NCI-H1417 treated with DMSO at 0.1 percent for 48 hours (cell line): ENCODE measurements at places on chromosomes 1 and 21.

DNA sequence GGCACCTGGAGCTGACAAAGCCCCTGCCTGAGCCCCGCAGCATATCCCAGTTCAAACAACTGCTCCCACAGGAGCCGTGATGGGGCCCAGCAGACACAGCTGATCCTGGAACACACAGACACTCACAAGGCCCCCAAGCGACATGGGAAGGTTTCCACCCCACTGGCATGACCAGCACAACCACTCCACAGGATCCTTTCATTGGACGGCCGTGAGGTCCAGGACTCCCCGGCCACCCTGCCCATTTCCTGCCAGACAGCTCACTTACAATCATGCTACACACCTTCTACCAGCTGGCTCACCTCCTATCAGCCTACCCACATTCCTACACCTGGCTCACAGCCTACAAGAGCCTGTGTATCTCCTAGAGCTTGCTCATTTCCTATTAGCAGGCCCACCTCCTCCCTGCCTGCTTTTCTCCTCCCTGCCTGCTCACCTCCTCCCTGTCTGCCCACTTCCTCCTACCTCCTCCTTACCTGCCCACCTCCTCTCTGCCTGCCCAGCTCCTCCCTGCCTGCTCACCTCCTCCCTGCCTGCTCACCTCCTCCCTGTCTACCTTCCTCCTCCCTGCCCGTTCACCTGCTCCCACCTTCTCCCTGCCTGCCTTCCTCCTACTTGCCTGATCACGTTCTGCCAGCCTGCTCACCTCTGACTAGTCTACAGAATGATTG, 73.9 kb downstream of the MATN1 start:
- no peak for DNase-seq

GRCh38 chr21:34181431-34182039, 108.2 kb downstream of the MRPS6 start:
- no peak for DNase-seq

- no peak for DNase-seq
These were observed 15.5 kb downstream of the WNT2B start for GRCh38 chr1:112524251-112524650.

DNA sequence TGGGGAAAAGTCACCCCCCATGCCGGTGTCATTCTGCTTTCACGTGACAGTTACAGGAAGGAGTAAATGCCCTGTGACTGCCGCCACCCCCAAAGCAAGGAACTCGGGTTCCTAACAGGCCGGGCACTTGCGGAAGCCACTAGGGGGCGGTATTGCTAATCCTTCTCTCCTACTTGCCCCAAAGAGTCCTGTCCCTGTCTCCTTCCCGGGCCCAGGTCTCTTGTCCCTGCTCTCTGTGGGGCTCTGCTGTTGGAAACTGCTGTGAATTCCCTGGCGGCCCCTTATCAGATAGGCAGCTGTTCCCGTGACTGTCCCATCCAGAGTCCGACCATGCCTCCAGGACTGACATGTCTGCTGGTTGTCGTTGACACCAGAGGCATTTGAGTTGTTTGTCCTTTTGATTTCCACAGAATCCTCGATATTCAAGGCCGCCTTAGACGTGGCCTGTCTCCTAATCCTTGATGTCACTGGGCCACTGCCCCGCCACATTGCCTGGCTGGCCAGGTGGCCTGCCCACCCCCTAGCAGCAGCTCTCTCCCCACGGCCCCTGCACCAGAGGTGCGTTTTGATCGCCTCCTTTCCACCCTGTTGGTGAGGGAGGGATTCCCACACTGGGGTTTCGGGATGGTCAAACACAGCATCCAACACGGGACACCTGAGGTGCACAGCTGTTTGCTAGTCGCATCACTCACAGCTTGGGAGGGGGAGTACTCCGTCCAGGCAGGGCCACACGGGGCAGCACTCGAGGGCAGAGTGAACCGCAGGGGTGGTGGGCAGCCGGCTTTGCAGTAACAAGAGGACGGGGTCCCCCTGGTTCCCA, 37.3 kb downstream of the CHAF1B start:
- no peak for DNase-seq

DNA sequence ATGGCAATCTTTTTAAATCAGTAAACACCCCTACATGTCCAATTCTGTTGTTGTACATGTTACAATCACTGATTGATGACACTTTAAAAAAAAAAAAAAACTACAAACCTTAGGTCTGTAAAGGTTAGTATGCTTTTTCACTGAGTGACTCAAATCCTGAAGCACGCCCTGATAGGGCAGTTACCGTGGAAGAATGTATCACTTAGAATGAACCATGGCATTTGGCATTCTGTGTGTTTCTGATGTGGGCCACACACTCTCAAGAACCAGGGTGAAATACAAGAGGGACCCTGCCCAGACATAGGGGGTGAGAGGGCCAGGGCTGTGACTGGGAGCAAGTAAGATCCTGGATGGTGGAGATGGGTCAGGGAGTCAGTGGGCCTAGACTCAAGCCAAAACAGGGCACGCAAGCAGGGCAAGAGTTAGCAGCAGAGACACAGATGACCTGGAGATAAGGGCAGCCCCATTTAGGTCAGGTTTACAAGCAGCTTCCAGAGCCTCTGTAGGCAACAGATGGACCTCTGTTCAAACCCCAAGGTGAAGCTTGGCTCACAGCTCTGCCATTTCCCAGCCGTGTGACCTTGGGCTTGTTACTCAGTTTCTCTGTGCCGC, 47.6 kb upstream of the DMRTB1 start:
- DNase-seq, result no peak

- DNase-seq, result no peak
These were observed 2.6 kb downstream of the C1orf226 start for GRCh38 chr1:162384116-162384515.

DNA sequence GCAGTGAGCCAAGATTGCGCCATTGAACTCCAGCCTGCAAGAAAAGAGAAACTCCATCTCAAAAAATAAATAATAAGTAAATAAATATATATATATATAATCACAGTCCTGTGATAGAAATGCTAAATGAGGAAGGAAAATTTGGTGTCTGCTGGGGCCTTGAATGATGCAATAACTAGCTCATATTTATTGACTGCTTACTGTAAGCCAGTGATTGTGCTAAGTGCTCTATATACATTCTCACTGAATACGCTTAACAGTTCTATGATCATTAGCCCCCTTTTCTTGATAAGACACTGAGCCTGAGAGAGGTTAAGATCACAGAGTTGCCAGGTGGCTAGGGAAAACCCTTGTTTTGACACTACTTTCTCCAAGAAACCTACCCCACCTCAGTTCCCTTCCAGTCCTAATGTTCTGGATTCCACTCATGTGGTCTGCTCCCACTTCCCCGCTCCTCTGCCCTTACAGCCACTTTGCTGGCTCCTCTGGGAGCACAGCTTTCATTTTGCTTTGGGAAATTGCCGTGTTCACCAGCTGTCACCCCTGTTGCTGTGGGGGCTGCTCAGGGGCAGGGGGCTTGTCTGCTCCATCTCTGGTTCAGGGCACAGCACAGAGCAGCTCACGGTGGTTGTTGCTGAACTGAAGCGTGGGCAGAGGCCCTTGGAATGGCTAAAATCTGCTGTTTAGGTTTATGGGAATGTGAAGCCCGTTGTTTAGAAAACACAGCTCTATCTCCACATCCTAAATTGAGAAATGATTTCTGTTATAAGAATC, 2.5 kb upstream of the BMP8A start:
- DNase-seq, result no peak

DNA sequence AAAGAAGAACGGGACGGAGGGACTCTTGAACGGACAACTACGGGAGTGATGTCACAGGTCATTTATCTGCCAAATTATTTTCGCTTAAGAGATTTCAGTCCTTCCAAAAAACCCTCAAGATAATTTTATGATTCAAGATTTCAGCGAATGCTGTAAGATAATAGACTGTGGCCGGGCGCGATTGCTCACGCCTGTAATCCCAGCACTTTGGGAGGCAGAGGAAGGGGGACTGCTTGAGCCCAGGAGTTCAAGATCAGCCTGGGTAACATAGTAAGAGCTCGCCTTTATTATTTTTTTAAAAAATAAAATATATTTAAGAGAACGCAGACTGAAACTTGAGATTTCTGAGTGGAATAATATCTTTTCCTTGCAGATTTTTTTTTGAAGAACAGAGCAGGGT, 609 bp downstream of the RWDD2B start:
- no peak for DNase-seq

DNA sequence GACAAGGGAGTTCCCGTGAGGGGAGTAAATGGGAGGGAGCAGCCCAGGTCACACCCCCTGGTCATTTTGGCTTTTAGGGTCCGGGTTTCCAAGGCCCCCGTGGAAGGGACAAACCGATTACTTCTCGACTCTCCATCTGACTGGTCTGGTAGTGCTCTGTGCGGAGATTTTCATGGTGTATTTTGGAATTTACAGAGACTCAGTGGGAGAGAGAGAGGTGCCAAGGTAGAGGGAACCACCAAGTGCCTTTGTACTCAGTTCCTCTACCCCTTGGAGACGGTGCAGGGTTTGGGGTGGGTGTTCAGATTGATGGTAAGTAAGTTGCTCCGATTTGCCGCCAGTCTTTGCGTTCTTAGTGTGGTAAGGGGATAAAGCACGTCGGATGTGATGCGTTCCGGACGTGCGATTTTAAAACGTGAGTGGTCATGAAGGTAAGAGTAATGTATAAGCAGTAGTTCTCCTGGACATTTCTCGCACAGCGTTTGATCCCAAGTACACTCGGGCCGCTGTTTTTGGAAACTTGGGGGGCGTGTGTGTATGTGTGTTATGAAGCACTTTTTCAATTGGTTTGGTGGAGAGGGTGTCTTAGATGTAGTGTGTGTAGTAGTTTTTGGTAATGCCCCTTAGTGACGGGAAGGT, 682 bp downstream of the SUCO start:
- no peak for DNase-seq

DNA sequence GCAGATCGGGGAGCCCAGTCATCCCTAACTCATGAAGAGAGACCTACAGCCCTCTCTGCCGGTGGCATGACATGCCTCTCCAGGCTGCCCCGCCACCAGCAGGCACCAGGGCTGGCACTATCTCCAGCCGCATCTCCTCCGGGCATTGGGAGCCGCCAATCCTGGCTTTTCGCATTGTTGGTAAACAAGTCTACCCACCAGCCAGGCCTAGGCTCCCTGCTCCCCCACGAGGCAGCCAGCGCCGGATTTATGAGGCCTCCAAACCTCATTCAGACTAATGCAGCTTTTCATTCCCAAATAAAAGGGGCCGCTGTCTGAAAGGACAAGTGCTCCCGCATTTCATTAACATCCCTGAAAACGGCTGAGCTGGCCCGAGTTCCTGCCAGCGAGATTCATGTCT, 3.4 kb upstream of the GRIK3 start:
- no peak for DNase-seq

- DNase-seq, result no peak
These were observed 1.5 kb downstream of the OR14A2 start for GRCh38 chr1:247746391-247746935.

- DNase-seq, result no peak
These were observed 6.7 kb downstream of the LSS start for GRCh38 chr21:46221664-46222435.

DNA sequence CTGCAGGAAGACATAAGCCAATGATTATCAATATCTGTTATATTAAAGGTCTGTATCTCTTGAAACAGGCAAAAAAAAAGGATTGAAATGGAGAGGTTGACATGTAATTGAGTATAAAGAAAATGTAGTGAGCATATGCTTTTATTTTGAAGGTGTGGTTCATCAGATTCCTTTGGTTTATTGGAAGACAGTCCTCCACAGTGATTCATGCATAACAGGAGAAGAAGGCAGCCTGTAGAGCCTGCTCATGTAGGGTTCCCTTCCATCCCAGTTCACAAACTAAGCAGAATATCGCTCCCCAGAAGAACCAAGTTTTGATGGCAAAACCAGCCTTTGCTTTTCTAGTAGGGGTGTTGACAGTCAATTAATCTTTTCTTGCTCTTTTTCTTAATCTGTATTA, 1016.8 kb upstream of the ADGRL4 start:
- no peak for DNase-seq

- no peak for DNase-seq
These were observed 1.4 kb downstream of the LHX4 start for GRCh38 chr1:180231506-180231921.

DNA sequence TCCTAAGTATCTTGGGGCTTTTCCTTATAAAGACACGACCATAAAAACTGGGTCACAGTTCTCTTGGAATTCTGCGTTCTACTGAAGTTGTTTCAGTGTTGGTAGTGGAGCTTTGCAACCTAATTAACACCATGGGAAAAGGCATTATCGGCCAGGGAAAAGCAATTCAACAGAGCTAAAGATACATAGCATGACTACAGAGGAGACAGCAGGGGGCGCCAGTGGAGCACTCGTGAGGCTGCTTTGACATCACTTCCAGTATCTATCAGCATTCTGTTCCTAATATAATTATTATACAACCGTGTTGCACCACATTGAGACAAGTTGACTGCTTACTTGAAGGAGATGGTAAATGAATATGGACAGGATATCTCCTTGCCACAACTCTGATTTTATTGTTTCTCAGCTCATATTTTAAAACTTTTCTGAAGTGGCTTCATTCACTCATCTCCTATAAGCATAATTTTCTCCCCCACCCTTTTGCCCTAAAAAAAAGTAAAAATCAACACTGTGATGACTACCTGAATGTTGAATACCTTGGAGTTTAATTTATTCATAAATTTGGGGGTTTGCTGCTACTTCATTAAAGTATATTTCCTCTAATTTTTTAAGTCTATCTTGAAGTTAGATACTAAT, 39.4 kb downstream of the ZP4 start:
- peak; percentile 2 for DNase-seq

GRCh38 chr1:67316180-67316902, 8.7 kb downstream of the IL12RB2 start:
- no peak for DNase-seq

GRCh38 chr1:247542811-247543210, 6.1 kb upstream of the GCSAML start:
- no peak for DNase-seq

- no peak for DNase-seq
These were observed 267.5 kb downstream of the TRABD2B start for GRCh38 chr1:47729685-47730084.

DNA sequence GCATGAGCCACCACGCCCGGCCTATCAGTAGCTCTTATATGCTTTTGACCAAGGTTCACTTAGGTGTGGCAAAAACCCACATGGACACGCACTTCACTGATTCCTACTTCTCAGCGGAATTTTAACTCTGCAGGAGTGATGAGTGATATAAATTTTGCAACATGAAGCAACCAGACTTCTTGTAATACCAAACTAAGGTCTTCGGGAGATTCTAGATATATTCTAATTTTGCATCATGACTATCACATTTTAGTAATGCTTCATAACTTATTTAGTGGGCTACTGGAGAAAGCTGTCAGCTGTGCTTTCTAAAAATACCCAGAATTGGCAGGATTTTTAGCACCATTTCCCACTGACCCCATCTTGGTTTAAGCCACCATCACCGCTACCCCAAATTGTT, 27.8 kb downstream of the RHCE start:
- DNase-seq, result no peak

GRCh38 chr1:94864821-94865220, 44.7 kb downstream of the SLC44A3 start:
- no peak for DNase-seq
